Smooth muscle cell of the brain vasculature (primary cell): ENCODE measurements at places on chromosomes 5 and 9.
A peak's percentile ranks its signal among the peaks of the same experiment; 100 is the strongest.

DNA sequence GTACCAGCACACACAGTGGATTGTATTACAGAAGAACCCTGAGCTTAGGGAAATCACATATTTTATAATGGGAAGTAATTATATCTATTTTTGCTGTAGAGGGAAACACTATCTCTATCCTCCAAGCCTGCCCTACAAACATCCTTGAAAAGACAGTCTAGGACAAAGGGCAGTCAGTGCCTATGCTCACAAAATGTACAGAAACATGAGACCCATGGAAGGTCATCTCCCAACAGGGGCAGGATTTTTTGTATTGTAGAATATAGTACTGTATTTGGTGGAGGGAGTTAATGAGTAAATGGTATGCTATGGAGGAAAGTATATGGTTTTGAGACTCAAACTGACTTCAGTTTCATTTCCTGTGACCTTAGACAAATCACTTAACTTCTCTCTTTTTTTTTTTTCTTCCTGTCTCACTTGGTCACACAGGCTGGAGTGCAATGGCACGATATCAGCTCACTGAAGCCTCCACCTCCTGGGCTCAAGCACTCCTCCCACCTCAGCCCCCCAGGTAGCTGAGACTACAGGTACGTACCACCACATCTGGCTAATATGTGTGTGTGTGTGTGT, 5.8 kb upstream of the RAB14 start:
- DNase-seq: no peak

DNA sequence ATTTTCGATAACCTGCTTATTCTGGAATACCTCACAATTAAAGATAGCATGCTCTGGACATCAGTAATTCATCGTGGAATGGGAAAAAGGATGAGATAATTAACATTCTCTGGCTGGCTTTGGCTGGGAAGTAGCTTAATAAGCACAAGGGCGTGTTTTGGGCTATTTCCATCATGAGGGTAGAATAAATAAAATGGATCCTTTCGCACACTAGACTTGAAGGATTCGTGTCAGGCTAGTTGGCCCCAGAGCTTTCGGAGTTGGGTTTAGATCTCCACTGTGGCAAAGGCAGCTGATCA, 151.2 kb upstream of the ADRA1B start:
- DNase-seq: no peak

GRCh38 chr5:52811067-52811749, 23.5 kb downstream of the ITGA1 start:
- DNase-seq: no peak

DNA sequence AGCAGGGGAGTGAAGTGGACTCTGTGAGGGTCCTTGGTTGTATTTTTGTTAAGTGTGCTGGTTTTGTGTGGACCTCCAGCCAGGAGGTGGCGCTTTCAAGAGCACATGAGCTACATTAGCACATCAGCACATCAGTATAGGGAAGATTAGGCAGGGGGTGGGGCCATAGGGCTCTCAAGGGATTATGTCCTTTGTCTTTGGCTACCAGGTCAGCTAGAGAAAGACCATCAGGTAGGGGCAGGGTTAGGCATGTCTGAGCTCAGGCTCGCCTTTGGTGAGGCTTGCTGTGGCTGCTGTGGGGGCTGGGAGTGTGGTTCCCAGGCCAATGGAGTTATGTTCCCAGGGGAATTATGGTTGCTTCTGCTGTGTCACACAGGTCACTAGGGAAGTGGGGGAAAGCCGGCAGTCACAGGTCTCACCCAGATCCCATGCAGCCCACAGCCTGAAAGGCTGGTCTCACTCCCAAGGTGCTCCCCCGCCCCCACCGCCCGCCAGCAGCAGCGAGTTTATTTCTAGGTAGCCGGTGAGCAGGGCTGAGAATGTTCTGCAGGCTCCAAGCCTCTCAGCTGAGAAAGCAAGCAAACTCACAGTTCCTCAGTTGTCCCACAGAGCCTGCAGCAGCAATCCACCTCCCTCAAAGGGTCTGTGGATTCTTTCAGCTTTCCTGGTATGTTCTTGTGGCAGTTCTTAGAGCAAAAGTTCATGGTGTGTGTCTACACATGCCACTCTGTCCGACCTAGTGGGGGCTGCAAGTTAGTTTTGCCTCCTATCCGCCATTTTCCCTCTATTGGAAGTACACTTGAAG, 13.7 kb downstream of the OR1J1 start:
- no peak for DNase-seq

DNA sequence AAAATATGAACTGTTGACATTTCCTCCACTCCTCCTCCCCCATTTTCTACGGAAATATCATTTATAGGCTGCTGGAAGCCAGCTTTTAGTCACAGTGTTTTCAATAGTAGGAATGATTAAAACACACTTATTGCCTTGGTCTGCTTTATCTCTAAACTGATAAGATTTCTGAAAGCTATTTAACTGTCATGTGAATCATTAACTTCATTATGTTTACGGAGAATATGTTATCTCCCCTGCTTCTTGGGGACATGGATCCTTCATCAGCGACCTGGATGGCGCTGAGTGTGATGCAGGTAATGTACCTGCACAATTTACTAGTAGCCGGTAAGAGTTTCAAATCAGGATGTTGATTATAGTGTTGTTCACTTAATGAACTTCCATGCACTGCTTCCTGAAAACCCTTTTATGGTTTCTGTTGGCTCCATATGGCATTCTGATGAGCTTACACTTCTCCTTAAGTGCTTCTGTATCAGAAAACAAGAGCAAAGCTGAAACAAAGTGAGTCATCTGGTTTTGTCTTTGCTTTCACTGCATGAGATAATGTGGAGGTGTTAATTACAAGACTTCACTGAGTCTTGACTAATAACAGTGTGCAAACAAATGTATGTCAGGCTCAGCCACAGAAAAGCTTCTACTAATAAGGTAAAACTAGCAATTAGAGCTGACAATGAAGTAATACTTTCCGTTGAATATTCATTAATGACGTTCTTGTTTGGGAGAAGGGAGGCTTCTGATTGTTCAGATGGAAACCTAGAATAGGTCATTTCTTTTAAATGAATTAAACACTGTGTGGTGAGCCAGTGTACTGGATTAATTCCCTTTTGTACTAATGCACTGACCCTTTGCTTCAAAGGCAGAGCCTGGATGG, 162.4 kb upstream of the ZNF608 start:
- DNase-seq: no peak

- no peak for DNase-seq
Measured at GRCh38 chr9:90795084-90795483, 6.5 kb upstream of the SYK start.

GRCh38 chr5:61330341-61330844, 1.7 kb upstream of the ZSWIM6 start:
- no peak for DNase-seq

DNA sequence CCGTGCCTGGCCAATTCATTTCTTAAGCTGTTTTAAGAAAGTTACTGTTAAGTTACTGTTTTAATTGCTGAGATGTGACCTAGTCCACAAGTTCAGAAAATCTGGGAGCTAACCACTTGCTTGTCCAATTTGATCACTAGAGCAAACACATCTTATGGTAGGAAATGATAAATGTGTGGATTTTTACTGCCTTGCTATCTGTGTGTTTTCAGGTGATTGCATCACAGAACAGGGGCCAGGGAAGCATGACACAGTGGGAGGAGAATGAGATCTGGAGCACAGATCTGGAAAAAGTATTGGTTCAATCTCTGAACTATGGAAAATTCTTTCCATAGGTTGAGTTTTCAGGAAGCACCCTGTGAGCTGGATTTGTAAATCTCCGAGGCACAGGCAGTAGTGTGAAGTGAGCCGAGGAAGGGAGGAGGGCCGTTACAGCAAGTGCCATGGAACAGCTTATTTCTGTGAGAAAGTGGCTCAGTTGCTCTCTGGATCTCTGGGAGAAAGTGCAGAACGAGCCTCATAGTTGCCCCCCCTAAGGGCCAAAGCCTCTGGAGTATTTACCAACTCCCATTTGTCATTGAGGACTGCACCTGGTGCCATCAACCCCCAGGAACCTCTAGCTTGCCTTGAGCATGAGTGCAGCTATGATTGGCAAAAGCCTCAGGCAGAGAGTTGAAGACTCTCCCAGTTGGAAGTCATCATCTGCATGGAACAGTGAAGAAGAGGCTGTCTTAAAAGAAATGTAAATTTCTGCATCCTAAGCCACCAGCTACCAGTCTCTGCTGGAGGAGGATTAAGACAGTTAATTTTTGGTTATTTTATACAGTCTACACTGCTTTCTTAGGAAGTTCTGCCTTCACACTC, 161.8 kb upstream of the CLINT1 start:
- DNase-seq: no peak

- DNase-seq: no peak
Measured at GRCh38 chr5:169534311-169534880, 49.2 kb upstream of the SPDL1 start.

DNA sequence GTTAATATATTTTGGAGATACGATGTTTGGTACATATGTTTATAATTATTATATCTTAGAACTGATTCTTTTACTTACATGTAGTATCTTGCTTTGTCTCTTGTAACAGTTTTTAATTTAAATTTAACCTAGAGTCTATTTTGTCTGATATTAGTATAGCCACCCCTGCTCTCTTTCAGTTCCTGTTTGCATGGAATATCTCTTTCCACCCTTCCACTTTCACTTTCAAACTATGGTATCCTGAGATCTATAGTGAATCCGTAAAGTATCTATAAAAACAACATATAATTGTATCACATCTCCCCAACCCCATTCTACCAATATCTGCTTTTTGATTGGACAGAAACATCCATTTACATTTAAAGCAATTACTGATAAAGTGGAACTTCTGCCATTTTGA, 7.2 kb downstream of the IRGM start:
- DNase-seq: no peak

DNA sequence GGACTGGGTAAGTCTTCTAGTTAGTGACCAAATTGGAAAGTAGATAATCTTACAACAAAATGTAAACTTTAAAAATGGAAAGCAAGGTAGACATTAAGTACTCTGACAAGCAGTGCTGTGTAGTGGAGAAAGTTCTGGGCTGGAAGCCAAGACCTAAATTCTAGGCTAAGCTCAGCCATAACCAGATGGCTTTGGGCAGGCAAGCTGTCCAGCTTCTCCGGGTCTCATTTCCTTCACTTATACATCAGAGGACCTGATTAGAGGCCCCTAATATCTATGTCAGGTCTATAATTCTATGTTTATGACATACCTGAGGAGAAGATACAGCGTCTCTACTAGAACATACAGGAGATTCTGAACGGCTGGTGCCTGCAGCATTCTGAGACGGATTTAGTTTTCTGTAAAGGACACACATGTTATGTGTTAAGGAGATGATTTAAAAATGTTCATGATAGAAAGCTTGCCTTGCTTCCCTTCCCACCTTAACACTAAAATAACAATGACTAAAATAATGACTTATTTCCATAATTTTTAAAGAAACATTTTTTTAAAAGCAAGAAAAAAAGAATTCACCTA, 61.2 kb downstream of the ELL2 start:
- DNase-seq: no peak

- no peak for DNase-seq
Measured at GRCh38 chr5:156594406-156594805, 255.7 kb upstream of the PPP1R2B start.

- DNase-seq: peak; percentile 83
Measured at GRCh38 chr5:123708074-123708806, 196.3 kb downstream of the CSNK1G3 start.

GRCh38 chr5:140166911-140167310, 8.1 kb upstream of the CYSTM1 start:
- no peak for DNase-seq

DNA sequence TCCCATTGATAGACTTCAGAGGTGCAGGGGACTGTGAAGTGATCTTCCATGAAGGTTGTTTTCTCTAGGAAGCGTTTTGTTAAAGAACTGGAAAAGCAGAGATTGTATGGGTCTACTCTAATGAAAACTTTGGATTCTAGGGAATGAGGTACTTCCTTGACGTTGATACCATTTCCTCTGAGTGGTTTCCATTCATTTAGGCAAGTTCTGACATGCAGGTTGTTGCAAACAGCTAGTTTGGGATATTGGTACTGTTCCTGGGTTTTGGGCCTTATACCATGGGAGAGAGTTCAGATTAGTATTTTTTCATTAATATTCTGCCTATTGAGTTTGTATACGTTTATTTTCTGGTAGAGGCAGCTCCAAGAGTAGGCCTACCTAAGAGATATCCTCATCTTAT, 25.7 kb downstream of the SMARCA2 start:
- DNase-seq: no peak

DNA sequence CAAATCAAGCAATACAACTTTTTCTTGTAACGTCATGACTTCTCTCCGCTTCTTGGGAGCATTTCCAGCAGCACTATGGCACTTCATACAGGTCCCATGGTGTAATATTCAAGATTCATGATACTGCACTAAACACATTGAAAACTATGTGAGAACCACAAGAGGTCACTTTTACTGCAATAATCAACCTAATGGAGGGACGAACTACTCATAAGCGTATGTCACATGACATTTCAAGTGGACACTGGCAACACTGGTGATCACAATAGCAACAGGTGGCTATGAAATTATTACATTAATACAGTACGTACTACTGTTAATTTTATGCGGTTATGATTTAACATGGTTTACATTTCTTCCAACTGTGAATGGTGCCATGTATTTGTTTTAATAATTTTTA, 78.6 kb upstream of the TBC1D9B start:
- DNase-seq: no peak

- DNase-seq: no peak
Measured at GRCh38 chr5:75167345-75167744, 69.3 kb downstream of the ANKRD31 start.

GRCh38 chr9:129414377-129414992, 206.4 kb downstream of the C9orf50 start:
- DNase-seq: no peak

DNA sequence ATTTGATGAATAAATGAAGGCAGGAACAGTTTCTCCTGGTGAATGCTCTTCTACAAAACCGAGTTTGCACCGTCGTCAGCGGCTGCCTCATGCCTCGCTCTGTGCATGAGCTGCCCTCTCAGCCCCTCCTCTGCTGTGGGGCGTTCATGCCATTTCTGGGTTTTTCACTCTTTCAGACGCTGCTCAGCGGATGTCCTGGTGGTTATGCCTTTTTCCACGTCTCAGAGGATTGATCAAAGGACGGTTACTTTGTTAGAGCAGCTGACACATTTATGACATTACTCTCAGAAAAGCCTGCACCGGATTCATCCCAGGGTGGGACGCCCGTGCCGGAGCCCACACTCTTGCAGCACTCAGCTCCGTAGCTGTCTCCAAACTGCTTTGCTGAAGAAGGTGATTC, 195.9 kb upstream of the PPP1R26 start:
- DNase-seq: no peak
